ENCODE measurements at places on chromosomes 4 and X.

DNA sequence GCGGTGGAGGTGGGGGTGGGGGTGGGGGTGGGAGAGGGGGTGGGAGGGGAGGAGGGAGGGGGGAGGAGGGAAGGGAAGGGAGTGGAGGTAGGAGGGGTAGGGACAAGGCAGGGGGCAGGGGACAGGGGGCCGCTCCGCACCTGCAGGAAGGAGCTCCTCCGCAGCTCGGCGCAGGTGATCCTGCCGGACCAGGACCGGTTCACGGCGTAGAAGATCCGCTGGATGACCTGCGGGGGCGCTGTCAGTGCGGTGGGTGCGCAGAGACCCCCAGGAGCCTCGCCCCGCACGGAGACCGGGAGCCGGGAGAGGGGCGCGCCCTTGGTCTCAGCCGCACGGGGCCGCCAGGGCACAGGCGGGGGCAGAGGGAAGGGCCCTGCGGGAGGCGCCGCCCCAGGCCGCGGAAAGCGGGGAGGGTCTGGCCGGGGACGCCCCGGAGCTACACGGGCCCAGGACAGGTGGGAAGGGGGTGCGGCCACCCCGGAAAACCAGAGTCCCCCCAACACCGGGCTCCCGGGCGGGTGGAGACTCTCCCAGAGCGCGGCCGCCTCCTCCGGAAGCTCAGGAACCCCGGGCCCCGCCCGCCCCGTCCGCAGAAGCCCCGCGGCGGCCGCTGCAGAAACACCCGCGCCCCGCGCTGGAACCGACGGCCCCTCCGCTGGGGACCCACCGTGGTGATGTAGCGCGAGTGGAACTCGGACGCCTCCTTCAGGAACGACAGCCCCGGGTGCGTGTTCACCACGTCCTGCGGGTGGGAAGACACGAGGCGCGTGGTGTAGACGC lies 27.6 kb upstream of the GTPBP6 start:
- no peak for DNase-seq

GRCh38 chrX:134999469-134999868 lies 8.7 kb downstream of the SMIM10 start:
- DNase-seq, result peak; percentile 9

- DNase-seq, result no peak
These were observed 41.7 kb downstream of the KDM6A start for GRCh38 chrX:44914532-44915198.

DNA sequence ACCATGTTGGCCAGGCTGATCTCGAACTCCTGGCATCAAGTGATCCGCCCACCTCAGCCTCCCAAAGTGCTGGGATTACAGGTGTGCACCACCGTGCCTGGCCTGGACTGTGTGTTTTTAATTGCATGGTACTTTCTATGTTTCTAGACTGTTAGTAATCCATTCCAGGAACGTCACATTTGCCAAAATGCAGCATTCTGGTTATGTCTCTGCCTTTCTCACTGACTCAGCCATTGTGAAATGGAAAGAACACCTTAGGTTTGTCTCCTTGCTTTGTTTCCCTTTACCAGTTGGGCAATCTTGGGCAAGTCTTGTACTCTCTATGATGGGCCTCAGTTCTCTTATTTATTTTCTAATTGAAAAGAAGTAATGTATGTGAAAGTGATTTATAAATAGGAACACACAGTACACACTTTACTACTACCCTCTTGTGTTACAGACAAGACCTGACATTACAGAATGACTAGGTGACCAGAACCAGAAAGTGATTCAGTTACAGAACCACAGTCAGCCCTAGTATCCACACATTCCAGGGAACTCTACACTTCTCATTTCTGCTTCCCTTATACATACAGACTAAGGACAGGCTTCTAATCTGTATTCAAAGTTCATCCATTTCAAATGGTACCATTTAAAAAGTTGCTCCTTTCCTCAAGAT lies 187.1 kb downstream of the MGST2 start:
- no peak for DNase-seq

DNA sequence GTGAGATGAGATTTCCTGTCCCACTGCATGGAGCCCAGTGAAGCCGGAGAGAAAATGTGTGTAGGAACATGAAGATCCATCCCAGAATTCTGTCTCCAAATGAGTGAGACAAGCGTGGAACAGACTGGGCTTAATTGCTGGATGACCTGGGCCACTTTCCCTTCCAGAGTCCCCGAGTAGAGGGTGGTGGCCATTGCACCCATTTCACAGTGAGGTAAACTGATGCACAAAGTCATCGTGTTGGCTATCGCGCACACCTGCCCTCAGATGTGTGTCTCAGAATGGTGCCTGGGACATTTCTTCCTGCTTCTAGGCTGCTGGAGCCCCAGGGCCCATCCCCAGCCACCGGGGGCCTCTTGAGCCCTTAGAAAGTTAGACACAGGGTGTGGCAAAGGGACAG lies 43.0 kb upstream of the PSAPL1 start:
- no peak for DNase-seq

GRCh38 chr4:34950926-34951325 lies 1293.4 kb downstream of the ARAP2 start:
- no peak for DNase-seq

GRCh38 chrX:140163371-140164159 lies 198.2 kb upstream of the CXorf66 start:
- DNase-seq, result no peak

- no peak for DNase-seq
These were observed 723.9 kb downstream of the FAT4 start for GRCh38 chr4:126038502-126039144.

- no peak for DNase-seq
These were observed 88.2 kb downstream of the ADGRA3 start for GRCh38 chr4:22427675-22428074.

GRCh38 chrX:37594755-37595382 lies 23.4 kb downstream of the LANCL3 start:
- no peak for DNase-seq

GRCh38 chrX:96480081-96480480 lies 204.6 kb upstream of the DIAPH2 start:
- DNase-seq, result no peak

DNA sequence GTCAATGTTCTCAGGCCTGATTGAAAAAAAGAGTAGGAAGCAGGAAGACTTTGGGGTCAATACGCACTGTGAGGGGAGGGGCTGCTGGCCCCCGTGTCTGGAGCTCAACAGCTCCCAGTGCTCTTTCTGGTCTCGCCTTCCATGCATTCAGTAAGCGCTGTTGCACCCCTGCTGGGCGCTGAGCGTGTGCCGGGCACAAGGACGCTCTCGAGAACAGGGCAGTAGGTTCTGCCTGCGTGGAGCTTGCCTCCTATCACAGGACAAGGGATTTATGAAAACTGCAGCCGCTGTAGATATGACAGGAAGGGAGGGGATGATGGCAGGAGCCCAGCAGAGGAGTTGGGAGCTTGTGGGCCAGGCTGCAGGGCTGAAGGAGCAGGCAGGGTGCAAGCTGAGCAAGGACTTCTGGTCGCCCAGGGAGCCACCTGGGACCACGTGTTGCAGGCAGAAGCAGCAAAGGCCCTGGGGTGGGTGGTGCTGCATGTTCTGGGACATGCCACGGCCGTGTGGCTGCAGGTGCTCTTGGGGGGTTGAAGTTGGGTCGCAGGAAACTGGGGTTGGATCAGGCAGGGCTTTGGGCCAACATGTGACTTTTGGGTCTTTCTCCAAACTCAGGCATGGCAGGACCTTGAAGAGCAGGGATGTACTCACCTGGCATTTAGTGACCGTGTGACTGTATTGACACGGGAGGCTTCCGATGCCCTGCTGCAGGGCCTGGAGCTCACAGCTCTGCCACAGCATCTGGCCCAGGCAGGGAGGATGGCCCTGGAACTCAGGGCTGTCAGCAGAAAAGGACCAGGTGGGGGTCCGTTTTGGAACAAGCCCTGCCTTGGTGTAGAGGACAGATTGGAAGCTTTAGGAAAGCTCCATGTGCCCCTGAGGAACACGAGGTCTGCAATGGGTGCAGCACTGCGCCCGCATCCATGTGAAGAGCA lies 97.9 kb downstream of the CPZ start:
- no peak for DNase-seq

- no peak for DNase-seq
These were observed 54.4 kb upstream of the ESX1 start for GRCh38 chrX:104309169-104309568.

GRCh38 chrX:14864631-14865030 lies 8.2 kb downstream of the FANCB start:
- DNase-seq, result no peak

- no peak for DNase-seq
These were observed 83.4 kb downstream of the PHKA2 start for GRCh38 chrX:18900401-18900976.
